Brain microvascular endothelial cell (primary cell): ENCODE measurements at places on chromosomes 6 and 20.

DNA sequence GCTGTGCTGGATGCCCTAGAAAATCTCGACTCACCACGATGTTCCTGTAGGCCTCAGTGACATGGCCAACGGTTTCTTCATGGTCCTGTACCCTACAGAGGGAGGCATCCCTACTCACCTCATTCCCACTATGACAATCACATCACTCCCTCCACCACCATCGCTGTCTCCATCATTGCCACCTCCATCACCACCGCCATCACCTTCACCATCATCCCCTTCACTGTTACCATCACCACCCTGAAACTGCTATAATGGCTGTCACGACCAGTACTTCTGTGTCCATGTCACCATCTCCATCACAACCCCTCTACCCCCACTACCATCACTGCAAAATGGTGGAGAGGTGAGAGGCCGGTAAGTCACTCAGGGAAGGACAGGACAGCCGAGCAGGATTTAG, 29.8 kb upstream of the MRPS18A start:
- no peak for DNase-seq

GRCh38 chr6:152107973-152108372, 300.5 kb downstream of the ESR1 start:
- DNase-seq = no peak

- DNase-seq = no peak
Observed at GRCh38 chr6:132571774-132572173, 1.7 kb downstream of the TAAR6 start.

DNA sequence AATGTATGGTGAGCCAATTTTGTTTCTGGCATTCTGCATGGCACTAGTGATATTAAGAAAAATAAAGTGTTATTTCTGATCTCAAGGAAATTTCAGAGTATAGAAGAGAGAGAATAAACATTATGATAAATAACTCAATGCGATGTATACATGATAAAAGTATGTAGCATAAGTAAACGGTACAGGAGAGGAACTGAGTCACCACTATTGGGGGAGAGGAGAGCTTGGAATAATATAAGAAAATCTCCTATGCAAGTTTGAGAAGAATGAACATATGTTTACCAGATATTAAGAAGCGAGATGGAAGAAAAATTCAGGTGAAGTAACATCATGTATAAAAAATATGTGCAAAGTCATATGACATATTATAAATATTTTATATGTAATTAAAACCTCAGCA, 1230.3 kb upstream of the CITED2 start:
- no peak for DNase-seq

- no peak for DNase-seq
Observed at GRCh38 chr20:52798124-52798523, 174.0 kb upstream of the TSHZ2 start.

DNA sequence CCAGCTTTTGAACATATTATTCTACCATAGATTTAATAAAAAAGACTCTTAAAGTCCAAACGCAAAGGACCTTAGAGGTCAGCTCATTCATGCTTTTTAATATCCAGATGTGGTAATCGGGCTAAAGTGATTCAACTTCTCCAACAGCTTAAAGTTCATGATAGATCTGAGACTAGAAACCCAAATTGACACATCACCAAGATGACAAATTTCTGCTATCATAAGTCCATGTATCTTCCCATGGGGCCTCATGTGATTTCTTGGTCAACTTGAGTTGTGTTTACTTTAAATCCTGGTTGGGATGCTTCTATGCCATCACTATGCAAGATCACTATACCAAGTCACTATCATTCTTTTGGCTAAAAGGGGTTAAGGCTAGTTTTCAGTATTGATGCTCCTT, 56.0 kb downstream of the SLC24A3 start:
- DNase-seq = no peak

- peak; percentile 2 for DNase-seq
Observed at GRCh38 chr6:16049168-16049567, 79.7 kb upstream of the MYLIP start.

- no peak for DNase-seq
Observed at GRCh38 chr6:90385759-90386313, 89.2 kb upstream of the BACH2 start.

DNA sequence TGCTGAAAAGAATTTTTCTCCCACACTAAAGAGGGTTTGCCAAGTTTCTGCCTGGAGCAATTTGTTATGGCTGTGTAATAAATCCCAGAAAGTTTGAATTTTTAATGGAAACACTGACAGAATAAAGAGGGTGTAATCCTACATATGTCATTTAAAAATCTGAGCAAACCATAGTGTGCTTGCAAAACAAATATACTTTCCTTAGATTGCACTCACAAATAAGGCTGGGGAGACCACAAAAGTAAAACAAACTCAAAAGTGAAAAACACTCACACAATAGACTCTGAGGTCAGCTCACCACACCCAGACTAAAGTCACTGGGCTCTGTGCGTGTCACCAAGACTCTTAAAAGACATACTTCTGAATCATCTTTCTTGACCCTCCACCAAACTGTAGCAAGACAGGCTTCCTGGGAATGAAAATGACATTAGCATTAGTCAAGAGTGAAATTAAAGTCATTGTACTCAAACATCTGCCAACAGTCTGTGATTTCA, 4.8 kb upstream of the ATXN1 start:
- peak; percentile 95 for DNase-seq

- no peak for DNase-seq
Observed at GRCh38 chr20:50296450-50297375, 106.1 kb downstream of the CEBPB start.

DNA sequence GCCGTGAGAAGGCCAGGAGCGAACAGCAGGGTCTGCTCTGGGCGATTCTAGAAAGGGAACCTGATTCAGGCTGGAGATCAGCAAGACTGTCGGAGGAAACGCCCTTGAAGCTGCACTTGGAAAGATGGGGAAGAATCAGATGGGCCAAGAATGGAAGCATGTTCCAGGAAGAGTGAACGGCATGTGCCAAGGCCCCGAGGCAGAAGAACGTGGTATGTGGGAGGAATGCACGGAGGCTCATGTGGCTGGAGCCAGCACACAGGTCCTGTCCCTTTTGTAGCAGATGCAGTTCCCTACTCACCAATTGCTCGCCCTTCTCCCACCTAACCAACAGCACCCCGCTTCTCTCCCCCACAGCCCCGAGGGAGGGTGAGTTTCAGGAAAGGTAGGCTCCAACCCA, 180.6 kb downstream of the TFAP2C start:
- DNase-seq = no peak

DNA sequence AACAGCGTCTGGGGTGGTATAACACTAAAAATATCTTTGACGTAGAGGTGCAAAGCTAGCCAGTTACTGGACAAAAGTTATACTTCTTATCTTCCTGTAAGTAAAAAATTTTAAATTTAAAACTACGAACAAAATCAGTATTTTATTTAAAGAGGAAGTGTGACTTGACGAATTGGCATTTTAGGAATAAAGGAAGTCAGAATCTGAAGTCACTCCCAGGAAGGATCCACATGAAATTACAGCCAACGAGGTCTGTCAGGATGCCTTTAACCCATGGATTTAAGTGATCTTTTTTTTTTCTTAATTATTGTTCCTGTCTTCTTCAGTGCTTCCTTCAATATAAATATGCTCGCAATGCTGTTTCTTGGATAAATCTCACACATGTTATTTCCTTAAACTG, 27.2 kb upstream of the SNX9 start:
- DNase-seq = no peak

DNA sequence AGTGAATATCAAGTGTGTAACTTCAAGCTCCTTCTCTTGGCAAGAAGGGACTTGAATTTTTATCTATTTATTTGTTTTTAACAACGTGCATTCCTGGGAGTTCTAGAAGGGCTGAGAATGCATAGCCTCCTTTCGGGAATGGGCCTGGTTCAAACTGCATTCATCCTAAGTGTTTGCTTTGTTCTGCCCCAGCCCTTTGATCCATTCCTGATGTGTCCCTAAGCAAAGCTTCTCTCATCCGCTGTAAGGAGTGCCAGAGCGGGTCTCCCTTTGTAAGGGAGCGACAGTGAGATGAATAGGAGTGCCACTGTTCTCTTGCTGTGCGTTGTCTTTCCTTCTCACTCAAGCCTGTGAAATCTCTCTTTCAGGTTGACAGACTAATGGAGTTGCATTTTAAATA, 61.0 kb upstream of the VSTM2L start:
- no peak for DNase-seq

- no peak for DNase-seq
Observed at GRCh38 chr20:37744347-37744746, 50.5 kb downstream of the CTNNBL1 start.

DNA sequence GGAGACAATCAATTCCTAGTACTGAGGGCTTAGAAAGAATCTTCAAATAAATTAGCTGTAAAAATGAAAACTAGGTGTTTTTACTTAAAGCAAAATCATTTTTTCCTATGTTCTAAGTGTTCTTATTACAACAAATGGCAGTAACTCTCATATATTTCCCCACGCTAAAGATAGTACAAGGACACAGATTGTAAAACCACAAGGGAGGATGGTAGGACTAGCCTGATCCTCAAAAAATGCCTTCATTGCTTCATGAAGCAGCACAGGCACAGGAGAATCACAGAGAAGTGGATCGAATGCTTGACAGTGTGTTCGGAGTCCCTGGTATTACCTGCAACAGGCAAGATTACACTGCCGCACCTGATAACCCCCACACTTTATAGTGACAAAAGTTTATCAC, 58.5 kb downstream of the SAMD3 start:
- no peak for DNase-seq

DNA sequence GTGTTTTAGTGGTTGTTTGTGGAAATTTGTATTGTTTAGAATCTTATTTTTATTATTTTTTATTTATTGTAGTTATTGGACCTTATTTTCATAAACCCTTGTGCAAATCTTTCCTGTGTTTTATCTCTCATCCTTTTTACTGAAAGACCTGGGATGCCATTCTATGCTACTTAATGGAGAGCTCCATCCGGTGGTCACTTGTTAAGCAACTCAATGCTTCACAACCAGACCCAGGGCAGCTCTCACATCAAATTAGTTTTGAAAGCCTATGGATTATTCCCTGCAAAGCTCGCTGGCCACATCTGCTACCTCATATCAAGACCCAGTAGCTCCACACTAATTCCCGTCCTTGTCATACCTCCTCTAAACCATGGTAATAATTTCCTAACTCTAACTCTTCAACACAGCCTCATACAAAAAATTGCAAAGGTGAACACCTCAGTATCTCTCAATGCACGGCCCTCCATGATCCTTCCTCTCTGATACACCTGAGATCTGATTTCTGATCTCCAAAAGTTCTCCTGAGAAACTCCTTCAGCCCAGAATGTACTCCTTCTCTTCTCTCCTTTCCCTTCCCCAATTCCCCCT, 296.6 kb upstream of the MANEA start:
- DNase-seq = no peak

DNA sequence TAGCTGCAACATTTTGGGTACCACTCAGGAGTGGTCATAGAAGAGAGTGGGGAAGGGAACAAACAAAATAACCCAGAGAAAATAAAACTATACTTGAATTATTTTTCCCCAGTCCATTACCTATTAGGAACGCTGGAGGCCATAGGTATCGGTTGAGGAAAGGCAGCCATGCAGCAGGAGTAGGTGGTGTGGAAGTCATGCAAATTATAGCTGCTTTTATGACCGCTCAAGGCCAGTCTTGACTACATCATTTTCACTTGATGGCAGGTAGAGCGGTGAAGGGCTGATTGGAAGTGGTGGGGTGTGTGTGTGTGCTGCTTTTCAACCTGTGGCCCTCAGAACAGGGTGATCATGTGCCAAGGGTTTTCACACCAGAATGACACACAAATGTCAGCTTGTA, 36.5 kb upstream of the KIF13A start:
- DNase-seq = no peak

GRCh38 chr20:35360033-35360432, 51.7 kb downstream of the UQCC1 start:
- DNase-seq = no peak

- DNase-seq = no peak
Observed at GRCh38 chr20:37376324-37376723, 30.4 kb downstream of the SRC start.

DNA sequence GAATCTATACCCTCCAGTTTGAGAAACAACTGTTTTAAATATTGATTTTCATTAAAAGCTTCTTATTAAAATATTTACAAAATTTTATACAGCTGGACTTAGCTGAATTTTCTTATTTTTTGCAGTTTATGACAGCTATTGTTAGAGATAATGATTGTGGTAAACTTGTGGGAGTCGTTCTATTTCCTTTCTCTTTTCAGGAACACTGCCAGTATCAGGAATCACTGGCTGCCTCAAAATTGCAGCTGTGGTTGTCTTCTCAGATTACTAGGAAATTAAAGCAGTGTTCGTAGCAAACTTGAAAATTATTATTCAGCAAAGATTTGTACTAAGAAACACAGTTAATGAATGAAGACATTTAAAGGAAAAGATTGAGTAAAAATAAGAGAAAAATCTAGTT, 311.0 kb downstream of the CENPW start:
- DNase-seq = peak; percentile 21

- DNase-seq = no peak
Observed at GRCh38 chr6:169252505-169253189, 999 bp downstream of the THBS2 start.

- no peak for DNase-seq
Observed at GRCh38 chr20:51221791-51222408, 199.0 kb upstream of the KCNG1 start.

- DNase-seq = no peak
Observed at GRCh38 chr6:82924799-82925535, 140.7 kb downstream of the UBE3D start.

- DNase-seq = no peak
Observed at GRCh38 chr6:160396292-160396691, 48.1 kb downstream of the SLC22A3 start.

GRCh38 chr6:167287513-167288048, 3.5 kb upstream of the UNC93A start:
- DNase-seq = no peak

GRCh38 chr6:108106261-108106660, 31.7 kb upstream of the OSTM1 start:
- no peak for DNase-seq

DNA sequence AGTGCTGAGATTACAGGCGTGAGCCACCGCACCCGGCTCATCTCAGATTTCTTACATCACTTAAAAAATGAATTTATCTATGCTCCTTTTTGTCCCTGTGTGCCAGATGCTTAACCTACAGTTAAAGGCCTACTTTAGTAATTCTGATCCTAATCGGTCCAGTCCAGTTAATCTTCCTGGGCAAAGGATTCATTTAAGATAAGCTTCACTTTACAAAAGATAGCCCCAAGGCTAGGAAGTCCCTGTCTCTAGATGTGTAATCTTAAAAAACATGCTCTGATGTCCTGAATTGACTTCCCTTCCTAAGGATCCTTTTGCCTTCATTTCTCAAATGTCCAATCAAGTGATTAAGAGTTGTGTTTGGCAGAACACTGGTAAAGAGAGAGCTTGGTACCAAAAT, 68.4 kb upstream of the IPCEF1 start:
- DNase-seq = no peak

DNA sequence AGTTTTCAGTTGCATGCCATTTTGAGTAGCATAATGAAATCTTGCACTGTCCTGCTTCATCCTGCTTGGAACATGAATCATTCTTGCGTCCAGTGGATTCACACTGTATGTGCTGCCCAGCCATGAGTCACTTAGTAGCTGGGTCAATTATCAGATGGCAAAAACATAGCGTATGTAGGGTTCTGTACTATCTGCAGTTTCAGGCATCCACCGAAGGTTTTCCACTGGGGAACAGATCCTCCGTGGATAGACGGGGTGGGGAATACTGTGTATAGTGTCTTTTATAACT, 61.4 kb downstream of the IL22RA2 start:
- peak; percentile 58 for DNase-seq

- DNase-seq = no peak
Observed at GRCh38 chr6:140183881-140184280, 809.4 kb upstream of the CITED2 start.
